ENCODE measurements at places on chromosomes 7 and 10.
A peak's percentile ranks its signal among the peaks of the same experiment; 100 is the strongest.

DNA sequence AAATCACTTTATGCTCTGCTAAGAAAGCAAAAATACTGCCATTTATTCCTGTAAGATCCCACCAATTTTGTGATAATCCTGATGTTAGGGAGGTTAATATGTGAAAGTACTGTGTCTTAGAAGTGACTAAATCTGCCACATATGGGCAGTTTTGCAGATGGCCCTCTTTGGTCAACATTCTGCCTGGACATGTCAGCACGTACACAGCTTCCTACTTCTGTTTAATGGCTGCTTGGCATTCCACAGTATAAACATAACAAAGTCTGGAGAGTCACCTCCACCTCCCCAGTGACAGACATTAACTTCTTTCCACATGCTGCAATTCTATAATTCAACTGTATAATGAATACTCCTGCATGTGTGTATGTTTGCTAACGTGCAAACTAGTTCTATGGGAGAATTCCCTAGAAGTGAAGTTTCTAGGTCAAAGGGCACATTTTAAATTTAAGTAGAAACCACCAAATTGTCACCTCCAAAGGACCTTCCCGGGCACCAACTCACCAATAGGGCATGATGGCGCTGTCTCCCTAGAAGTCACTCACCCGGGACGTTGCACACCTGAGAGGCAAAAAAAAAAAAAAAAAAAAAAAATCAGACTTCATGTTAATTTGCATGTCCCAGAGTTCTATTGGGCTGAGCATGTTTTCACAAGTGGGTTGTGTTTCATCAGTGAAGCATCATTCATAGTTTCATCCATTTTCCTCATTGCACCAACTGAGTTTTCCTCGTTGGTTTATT, 38.9 kb downstream of the MKI67 start:
- no peak for DNase-seq

DNA sequence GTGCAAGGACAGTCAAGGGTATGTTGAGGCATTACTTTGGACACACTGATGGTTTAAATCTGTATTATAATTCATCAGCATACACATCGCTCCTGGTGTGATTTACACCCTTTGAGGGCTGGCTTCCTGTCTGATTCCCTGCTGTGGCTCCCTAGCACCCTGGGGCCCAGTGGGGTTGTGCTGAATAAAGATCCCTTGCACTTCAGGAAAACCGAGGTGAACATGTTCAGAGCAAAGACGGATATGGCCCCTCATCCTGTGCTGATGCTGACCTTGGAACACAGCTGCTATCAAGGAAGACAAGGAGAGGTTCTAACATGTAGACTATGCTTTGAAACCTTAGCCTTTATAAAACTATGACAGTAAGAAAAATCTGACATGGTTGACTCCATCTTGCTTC, 84.6 kb upstream of the UNC5B start:
- DNase-seq, result peak; percentile 1

- no peak for DNase-seq
Observed at GRCh38 chr10:129775681-129776080, 188.4 kb downstream of the EBF3 start.

- no peak for DNase-seq
Observed at GRCh38 chr7:41942468-41943093, 239.7 kb upstream of the INHBA start.

DNA sequence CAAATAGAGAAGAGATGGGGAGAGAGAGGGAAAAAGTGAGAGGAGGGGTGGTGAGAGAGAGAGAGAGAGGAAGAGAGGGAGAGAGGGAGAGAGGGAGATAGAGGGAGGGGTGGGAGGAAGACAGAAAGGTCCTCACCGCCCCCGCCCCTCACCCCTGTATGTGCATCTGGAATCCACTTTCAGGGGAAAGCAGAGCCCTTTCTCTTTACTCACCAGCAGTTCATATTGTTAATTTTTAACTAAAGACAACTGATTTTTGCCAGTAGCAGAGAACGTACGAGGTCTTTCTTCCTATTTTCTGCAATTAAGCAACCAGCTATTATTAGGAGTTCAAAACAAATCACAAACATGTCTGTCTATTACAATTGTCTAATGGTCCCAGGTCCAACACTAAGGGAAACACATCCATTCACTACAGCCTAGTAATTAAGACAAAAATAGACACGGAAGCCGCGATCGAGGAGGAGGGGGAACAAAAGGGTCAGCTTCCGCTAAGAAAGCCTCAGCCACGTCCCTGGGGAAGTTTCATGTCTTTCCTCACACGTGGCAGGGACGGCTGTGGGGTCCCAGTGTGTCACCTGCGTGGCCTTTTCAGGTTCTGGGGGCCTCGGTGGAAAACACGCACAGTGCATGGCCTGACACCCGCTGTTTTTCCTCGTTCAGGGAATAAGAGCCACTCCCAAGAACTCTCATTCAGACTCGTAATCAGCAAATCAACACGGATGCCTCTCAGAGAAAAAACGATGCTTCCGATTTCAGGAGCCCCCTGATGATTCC, 572.0 kb downstream of the PTPRN2 start:
- no peak for DNase-seq

- DNase-seq, result no peak
Observed at GRCh38 chr7:139861803-139862202, 32.7 kb downstream of the TBXAS1 start.
